ENCODE measurements at places on chromosomes 3 and 15. TPM values are rescaled to one million over a fixed set of nuclear protein-coding genes. Genes with fewer than 3 reads are reported as not detected.

GRCh38 chr3:178289544-178290160 lies 246.6 kb upstream of the KCNMB2 start:
- H3K27me3 ChIP-seq: no peaks in the 10 kb centered on the region
- no peak for DNase-seq
- H3K27ac ChIP-seq: no peak overlapping the region
- H3K4me1 ChIP-seq: no peaks in the 10 kb centered on the region
- no peaks in the 10 kb centered on the region for H3K36me3 ChIP-seq

Gene KLHL6
- 0.11 TPM for total RNA-seq

- no peaks in the 10 kb centered on the region for H3K36me3 ChIP-seq
- no peak overlapping the region for H3K27ac ChIP-seq
- no peaks in the 10 kb centered on the region for H3K27me3 ChIP-seq
- no peak overlapping the region for H3K4me3 ChIP-seq
- peak; percentile 2 for DNase-seq
- H3K4me1 ChIP-seq: no peaks in the 10 kb centered on the region
Measured at GRCh38 chr3:169923189-169923588, 11.8 kb downstream of the SAMD7 start.

DNA sequence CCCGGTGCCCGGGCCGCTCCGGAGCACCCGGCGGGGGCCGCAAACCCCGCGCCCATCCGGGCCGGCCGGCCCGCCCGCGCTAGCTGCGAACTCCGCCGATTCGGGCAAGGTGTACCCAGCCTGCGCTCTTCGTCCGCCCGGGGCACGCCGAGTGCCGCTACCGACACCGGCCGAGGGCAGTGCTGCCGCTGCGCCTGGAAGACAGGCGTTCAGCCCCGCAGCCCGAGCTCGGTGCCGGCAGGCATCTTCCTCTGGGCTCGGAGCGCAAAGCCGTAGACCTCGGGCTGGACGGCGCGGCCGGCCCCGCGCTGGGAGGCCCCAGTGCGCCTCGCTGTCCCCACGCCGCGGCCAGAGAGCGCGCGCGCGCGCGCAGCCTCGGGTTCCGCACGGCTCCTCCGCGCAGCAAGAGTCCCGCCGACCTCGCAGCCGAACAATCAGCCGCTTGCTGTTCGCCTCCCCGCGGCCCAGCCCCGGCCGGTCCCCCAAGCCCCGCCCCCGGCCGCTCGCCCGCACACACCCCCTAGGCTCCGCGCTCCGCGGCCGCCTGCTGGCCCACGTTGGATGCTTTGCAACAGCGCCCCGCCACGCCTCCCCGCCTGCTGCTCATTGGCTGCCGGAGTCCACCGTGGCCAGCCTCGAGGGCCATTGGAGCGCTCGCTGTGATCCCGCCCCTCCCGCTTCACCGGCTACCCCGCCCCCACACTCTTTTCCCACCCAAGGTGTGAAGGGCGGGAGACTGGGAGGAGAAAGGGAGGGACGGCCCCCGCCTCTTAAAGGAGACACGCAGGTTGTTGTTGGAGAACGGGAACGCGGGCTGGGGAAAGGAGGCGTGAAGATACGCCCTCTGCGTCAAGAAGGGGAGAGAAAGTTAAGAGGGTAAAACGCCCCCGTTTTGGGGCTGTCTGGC lies at the start of gene LRIG1:
Gene LRIG1 (minus strand): TSS at position 447 of the 907 bp plus-strand sequence. CDS start 615 bp downstream, outside the sequence.
- peak within 1 kb of the TSS; percentile 78 for H3K27ac ChIP-seq
- peaks cover 7% of the 10 kb centered on the region for H3K27me3 ChIP-seq
- H3K4me1 ChIP-seq: peaks cover 13% of the 10 kb centered on the region
- peak within 1 kb of the TSS; percentile 77 for H3K4me3 ChIP-seq
- H3K36me3 ChIP-seq: no peaks in the 10 kb centered on the region
- DNase-seq: peak; percentile 93

- no peak overlapping the region for H3K4me3 ChIP-seq
- no peaks in the 10 kb centered on the region for H3K27me3 ChIP-seq
- no peaks in the 10 kb centered on the region for H3K36me3 ChIP-seq
- no peak for DNase-seq
Measured at GRCh38 chr3:85258819-85259218, 300.0 kb downstream of the CADM2 start.

GRCh38 chr15:48595981-48596380 lies 49.5 kb downstream of the FBN1 start:
- DNase-seq: no peak
- H3K27ac ChIP-seq: no peak overlapping the region
- no peak overlapping the region for H3K4me3 ChIP-seq

Gene PTX3
- 3.0 TPM for total RNA-seq

GRCh38 chr3:195839260-195840010 lies 27.7 kb upstream of the MUC4 start:
- no peak overlapping the region for H3K4me3 ChIP-seq
- no peaks in the 10 kb centered on the region for H3K36me3 ChIP-seq
- no peak for DNase-seq
- peaks cover 10% of the 10 kb centered on the region for H3K27me3 ChIP-seq

DNA sequence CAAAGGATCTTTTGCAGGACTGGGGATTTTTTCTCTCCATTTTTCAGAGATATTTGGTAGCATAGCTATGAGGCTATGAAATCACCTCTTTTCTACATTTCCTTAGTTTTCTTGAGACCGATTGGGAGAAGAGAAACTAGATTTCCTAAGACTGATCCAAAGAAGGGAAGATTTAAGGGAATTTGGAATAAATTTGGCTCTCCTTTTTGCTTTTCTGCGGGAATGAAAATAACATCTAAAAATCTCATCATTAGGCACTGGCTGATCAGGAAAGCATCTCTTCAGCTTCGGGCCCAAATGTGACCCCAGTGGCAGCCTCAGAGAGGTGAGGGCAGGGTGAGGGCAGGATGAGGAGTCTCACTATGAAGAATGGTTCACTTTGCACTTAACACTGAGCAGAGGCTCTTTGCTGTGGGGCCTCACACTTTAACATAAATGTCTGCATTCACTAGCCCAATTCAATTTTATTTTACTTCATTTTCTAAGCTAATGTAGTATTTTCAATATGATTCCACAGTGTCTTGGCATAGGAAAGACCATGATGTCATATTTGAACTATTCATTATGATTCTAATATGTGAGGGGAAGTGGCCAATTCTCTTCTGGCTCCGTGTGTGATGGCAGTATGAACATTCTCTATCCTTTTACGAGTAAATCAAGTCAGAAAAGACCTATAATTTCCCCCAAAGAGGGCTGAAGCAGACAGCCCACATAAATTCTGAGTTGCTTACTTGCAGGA lies 193.2 kb downstream of the MEX3B start:
- no peak for DNase-seq
- no peak overlapping the region for H3K27ac ChIP-seq
- no peaks in the 10 kb centered on the region for H3K4me1 ChIP-seq

GRCh38 chr3:118909763-118910162 lies 124.9 kb downstream of the IGSF11 start:
- H3K27me3 ChIP-seq: no peaks in the 10 kb centered on the region
- DNase-seq: peak; percentile 2
- H3K27ac ChIP-seq: no peak overlapping the region
- H3K4me3 ChIP-seq: no peak overlapping the region
- no peaks in the 10 kb centered on the region for H3K36me3 ChIP-seq

DNA sequence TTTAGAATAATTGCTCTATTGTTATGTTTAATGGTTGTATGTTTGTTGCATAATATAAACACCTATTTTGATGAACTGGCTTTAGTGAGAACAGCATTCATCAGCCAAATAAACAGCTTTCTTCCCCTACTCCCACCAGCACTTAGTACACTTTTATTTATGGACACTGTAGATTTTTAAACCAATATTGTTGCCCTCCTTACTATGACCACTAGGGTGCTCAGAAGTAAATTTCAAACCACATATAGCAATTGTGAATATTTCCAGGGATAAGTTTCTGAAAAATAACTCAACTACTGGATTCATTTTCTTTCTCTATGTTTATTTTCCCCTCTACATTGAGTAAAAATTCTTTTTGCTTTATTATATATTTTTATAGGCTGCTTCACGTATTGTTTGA lies 84.7 kb upstream of the PTX3 start:
- H3K4me3 ChIP-seq: no peak overlapping the region
- no peaks in the 10 kb centered on the region for H3K27me3 ChIP-seq
- H3K27ac ChIP-seq: no peak overlapping the region
- H3K4me1 ChIP-seq: peaks cover 3% of the 10 kb centered on the region

GRCh38 chr3:143418391-143418790 lies 298.8 kb downstream of the CHST2 start:
- DNase-seq: no peak
- H3K27me3 ChIP-seq: no peaks in the 10 kb centered on the region
- no peak overlapping the region for H3K27ac ChIP-seq
- no peak overlapping the region for H3K4me3 ChIP-seq

DNA sequence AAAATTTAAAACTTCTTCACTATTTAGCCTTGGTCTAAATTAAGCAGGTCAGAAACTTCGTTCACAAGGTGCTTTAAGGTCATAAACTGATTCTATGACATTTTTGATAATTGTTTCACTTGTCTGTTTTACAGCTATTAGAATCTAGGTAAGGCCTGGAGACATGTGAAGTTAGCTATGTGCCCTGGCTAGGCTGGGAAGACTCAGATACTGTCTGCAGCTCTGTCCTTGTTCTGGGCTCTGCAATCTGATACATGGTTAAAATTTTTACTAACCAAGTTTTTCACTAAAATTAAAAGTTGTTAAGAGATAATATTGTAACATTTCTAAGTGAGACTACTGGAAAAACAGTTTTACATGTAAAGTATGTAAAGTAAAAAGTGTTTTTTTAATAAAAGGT lies 479.6 kb upstream of the EPHA6 start:
- H3K4me3 ChIP-seq: no peak overlapping the region
- H3K4me1 ChIP-seq: no peaks in the 10 kb centered on the region
- DNase-seq: no peak
- H3K27me3 ChIP-seq: no peaks in the 10 kb centered on the region
- no peak overlapping the region for H3K27ac ChIP-seq

Gene SOX14
- not detected for total RNA-seq

Gene TGM4
- total RNA-seq: 0.18 TPM

DNA sequence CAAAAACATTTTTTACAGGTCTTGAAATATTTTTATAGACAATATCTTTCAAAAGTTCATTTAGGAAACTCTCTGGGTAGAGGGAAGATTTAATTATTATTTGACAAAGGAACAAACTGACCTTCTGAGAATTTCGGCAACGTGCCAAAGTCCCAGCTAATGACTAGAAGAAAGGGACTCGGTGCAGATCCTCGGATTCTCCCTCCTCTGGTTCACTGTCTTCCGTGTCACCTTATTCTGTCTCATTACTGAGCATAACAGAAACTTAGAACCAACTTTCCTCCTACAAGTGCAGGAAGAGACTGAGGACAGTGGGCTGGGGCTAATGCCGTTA lies 339.1 kb downstream of the MECOM start:
- no peaks in the 10 kb centered on the region for H3K36me3 ChIP-seq
- H3K4me3 ChIP-seq: no peak overlapping the region
- H3K27ac ChIP-seq: no peak overlapping the region
- no peaks in the 10 kb centered on the region for H3K4me1 ChIP-seq
- no peaks in the 10 kb centered on the region for H3K27me3 ChIP-seq
- no peak for DNase-seq

DNA sequence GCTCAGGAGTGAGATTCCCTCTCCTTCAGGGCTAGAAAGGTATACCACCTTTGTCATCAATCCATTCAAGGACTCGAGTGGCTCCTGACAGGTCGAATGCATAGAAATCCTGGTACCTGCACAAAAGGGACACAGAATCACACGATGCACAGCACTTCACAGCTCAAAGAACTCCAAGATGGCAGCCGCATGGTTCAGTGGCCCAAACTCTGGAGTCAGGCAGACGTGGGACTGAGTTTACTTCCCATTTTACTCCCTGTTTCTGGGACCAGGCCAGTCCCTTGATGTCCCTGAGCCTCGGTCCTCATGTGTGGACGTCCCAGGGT lies 536 bp downstream of the WDR73 start:
- H3K4me1 ChIP-seq: peaks cover 29% of the 10 kb centered on the region
- H3K27ac ChIP-seq: peak overlapping the region; percentile 91
- DNase-seq: no peak
- H3K4me3 ChIP-seq: peak overlapping the region; percentile 90

GRCh38 chr15:65004993-65005392 lies 15.3 kb upstream of the SPG21 start:
- peaks cover 3% of the 10 kb centered on the region for H3K36me3 ChIP-seq
- H3K27ac ChIP-seq: no peak overlapping the region
- DNase-seq: no peak
- H3K4me1 ChIP-seq: no peaks in the 10 kb centered on the region
- no peak overlapping the region for H3K4me3 ChIP-seq

DNA sequence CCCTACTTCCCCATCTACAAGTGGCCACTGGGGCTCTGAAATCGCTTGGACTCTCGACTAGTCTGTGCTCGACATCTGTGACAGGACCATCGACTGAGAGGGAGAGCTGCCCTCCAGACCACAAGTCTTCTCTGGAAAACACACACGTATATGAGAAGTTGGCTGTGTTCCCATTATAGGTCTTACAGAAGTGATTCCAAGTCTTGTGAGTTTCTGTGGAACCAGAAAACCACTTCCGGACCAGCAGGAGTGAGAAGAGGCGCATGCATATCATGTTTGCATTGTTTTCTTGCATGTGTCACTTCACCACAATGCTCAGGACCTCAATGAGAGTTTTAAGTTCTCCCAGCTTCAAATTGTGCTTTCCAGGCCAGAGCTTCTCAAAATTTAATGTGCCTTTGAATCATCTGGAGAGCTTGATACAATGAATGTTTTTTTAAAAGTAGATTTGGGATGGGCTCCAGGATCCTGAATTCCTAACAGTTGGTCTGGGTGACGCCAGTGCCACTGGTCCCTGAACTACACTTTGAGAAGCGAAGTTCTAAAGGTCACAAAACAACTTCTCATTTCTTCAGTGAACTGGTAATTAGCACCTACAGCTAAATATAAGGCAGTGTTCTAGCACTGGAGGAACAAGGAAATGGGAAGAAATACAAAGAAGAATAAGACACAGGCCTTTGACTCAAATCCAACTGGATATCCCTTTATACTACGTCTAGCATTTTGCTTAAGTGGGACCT lies 15.7 kb downstream of the LIPC start:
- DNase-seq: peak; percentile 97
- peaks cover 40% of the 10 kb centered on the region for H3K27me3 ChIP-seq
- H3K4me3 ChIP-seq: no peak overlapping the region

- no peaks in the 10 kb centered on the region for H3K27me3 ChIP-seq
- DNase-seq: no peak
- H3K36me3 ChIP-seq: no peaks in the 10 kb centered on the region
- H3K4me3 ChIP-seq: no peak overlapping the region
Measured at GRCh38 chr15:100859970-100860828, 19.4 kb upstream of the ALDH1A3 start.

- H3K27ac ChIP-seq: peak overlapping the region; percentile 51
- peak; percentile 64 for DNase-seq
- no peak overlapping the region for H3K4me3 ChIP-seq
Measured at GRCh38 chr15:92921215-92922131, 21.3 kb downstream of the CHD2 start.
